Astrocyte of the cerebellum (primary cell): ENCODE measurements at places on chromosomes 13 and 19.

DNA sequence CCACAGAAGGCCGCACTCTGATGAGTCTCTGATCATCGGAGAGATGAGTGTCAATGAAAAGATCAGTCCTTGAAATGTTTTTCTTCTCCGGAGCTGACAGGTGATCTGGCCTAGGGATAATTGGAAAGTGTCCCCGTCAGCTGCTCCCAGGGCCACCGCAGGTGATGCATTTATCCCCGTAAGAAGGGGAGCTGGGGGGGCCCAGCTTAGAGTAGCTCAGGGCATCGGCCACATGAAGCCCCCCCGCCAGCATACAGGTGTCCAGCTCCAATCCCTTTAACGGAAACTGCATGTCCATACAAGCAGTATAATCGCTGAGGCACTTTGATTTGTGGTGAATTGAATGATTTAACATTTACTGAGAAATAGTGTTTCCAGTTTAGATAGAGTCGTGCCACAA is 27.7 kb downstream of the ATP4B start:
- no peak for DNase-seq

DNA sequence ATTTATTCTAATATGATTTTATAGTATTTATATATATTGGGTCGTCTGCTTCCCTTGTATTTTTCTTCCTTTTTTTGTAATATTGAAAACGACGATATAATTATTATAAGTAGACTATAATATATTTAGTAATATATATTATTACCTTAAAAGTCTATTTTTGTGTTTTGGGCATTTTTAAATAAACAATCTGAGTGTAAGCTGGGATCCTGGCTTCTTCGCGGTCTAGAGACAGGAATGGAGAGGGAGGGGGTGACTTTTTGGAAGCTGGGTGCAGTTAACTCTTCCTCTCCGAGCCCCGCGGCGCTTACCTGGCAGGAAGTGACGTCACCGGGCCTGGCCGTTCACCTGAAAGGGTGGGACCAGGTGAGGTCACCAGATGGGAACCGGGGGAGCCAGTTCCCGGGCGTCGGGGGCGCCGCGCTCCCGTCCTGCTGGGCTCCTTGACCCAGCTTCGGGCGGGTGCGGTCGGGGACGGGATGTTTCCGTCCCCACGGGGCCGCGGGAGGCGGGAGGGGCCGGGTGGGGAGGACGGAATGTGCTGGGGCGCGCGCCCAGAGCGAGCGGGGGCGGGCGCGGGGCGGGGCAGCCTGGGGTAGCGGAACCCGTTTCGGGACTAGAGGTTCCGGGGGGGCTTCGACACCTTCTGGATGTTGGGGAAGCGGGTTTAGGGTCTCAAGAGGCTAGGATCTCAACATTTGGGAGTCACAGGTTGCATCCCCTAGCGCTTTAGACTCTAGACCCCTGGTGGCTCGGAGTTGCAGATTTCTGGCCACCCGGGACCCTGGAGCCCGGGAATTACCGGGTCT is 2.8 kb downstream of the ZFP36 start:
- no peak for DNase-seq

DNA sequence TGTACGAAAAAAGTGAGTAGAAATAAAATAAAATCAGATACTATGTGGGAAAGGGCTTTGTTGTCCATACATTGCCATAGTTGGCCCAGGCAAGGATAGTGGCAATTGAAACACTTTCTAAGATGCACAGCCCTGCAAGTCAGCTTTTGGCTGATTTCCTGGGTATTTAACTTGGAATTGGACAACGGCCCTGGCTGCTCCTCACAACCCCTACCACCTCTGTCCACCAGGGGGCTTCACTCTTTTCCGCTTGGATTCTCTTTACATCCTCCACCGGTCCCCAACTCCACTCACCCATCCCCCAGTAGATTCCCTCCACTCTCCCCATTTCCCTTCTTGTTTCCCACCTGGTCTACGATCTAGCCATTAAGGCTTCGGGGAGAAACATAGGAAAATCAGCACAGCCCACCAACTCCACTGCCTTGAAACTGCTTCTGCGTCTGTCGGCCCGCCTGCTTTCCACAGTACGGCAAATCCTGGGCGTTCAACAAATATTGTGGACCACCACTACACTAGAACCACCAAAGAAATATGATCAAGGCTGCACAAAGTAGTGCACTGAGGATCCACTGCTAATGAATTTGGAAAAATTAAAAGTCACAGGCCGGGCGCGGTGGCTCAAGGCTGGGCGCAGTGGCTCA is 48.6 kb upstream of the GTF3A start:
- peak; percentile 45 for DNase-seq

DNA sequence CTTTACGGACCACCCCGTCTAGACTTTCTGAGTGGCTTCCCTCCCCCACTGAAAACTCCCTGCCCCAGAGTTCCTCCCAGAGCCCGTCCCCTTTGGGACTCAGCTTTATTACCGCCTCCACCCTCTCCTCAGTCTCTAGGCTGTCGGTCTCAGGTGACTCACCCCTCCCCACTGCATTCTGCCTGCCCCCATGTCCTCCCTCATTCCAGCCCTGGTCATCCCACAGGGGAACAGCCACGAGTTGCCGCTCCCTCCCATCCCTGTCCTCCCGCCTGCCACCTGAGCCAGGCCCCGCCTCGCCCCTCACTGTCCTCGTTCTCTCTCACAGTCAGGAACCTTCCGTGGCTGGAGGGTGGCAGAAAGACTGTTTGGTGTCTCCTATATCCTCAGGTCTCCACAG is 57.3 kb downstream of the SMARCA4 start:
- DNase-seq, result no peak

- no peak for DNase-seq
Measured at GRCh38 chr13:97188207-97188606, 33.9 kb upstream of the MBNL2 start.

GRCh38 chr19:50555033-50555432 is 13.2 kb downstream of the LRRC4B start:
- DNase-seq, result no peak

- no peak for DNase-seq
Measured at GRCh38 chr13:65868099-65868498, 1362.0 kb downstream of the PCDH9 start.
